ENCODE measurements at places on chromosomes 5 and 9. TPM values are rescaled to one million over a fixed set of nuclear protein-coding genes. Genes with fewer than 3 reads are reported as not detected.
A peak's percentile ranks its signal among the peaks of the same experiment; 100 is the strongest.

KCNN2 gene
- total RNA-seq: not detected

CTNND2 gene
- not detected for total RNA-seq

TICAM2 gene
- total RNA-seq: 2.0 TPM

PCDHGB2 gene
- 0.10 TPM for total RNA-seq

UGT3A2 gene
- total RNA-seq: not detected

TEX48 gene
- total RNA-seq: 0.57 TPM

TLR4 gene
- total RNA-seq: not detected

DNA sequence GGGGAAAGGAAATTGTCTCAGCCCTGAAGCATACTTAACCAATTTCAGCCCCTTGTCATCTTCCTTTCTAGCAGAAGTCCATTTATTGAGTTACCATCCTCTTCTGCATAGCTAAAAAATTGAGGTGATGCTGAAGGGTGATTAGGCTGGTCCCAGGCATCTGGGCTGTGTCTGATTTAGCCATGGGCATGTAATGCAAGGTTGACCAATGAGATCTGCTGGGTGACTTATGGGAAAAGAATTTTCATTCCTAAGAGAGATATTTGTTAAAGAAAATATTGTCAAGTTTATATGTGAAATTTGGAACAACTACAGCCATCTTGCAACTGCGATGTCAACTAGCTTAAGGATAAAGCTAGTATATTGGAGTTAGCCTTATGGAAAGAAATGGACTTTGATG, 5.1 kb downstream of the ITGA2 start:
- DNase-seq: no peak
- H3K4me3 ChIP-seq: no peak overlapping the region
- no peaks in the 10 kb centered on the region for H3K36me3 ChIP-seq
- peaks cover 10% of the 10 kb centered on the region for H3K4me1 ChIP-seq
- H3K27ac ChIP-seq: no peak overlapping the region

- no peak overlapping the region for H3K4me3 ChIP-seq
- H3K27ac ChIP-seq: no peak overlapping the region
- no peaks in the 10 kb centered on the region for H3K4me1 ChIP-seq
- no peak for DNase-seq
Observed at GRCh38 chr5:147360816-147361215, 126.0 kb downstream of the STK32A start.

GRCh38 chr9:95649801-95650213, 133.0 kb upstream of the PTCH1 start:
- no peaks in the 10 kb centered on the region for H3K27me3 ChIP-seq
- no peaks in the 10 kb centered on the region for H3K36me3 ChIP-seq
- DNase-seq: no peak
- no peak overlapping the region for H3K27ac ChIP-seq

GRCh38 chr5:17157916-17158529, 59.4 kb upstream of the BASP1 start:
- no peaks in the 10 kb centered on the region for H3K36me3 ChIP-seq
- H3K27ac ChIP-seq: no peak overlapping the region
- peaks cover 4% of the 10 kb centered on the region for H3K27me3 ChIP-seq
- no peak overlapping the region for H3K4me3 ChIP-seq
- H3K4me1 ChIP-seq: no peaks in the 10 kb centered on the region

- H3K36me3 ChIP-seq: peaks cover 5% of the 10 kb centered on the region
- H3K4me3 ChIP-seq: no peak overlapping the region
- no peaks in the 10 kb centered on the region for H3K27me3 ChIP-seq
Observed at GRCh38 chr9:136839229-136840139, 2.8 kb upstream of the AJM1 start.

DNA sequence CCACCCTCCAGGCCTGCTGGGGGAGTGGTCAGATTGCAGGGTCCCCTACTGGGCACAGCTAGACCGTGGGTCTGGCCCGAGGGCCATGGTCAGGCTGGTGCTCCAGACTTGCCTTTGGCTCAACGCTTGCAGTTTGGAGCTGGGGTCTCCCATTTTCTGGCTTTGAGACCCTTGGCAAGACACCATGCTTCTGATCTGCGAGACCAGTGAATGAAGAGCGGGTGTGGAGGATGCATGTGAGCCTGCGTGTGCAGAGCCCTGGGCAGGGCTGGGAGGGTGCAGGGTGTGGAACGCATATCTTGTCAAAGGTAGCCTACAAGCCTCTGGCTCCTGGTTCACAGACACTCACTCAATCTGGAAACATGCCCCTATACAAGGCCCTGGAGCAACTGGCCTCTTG, 6.1 kb upstream of the MRNIP start:
- no peak for DNase-seq
- no peaks in the 10 kb centered on the region for H3K27me3 ChIP-seq
- H3K4me1 ChIP-seq: peaks cover 7% of the 10 kb centered on the region
- H3K27ac ChIP-seq: no peak overlapping the region

- peaks cover 1% of the 10 kb centered on the region for H3K27me3 ChIP-seq
- H3K36me3 ChIP-seq: no peaks in the 10 kb centered on the region
- no peak overlapping the region for H3K4me3 ChIP-seq
- no peak for DNase-seq
Observed at GRCh38 chr5:160905285-160905684, 53.3 kb upstream of the ATP10B start.

DNA sequence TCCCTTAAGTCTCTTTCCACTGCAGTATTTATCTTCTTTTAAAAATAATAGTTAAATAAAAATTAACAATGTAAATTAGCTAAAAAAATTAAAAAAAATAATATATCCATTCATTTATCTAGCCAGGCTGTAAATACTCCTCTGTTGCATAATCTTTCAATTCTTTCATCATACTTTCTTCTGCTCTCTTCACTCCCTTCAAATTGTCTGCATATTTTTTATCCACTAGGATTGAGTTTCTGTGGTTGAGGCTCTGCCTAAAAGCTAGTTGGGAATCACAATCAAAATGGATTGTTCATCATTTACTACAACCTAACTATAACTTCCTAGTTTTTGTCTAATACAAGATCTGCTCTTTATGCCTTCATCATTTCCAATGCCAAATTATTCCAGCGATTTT, 182.2 kb downstream of the PDE4D start:
- no peaks in the 10 kb centered on the region for H3K36me3 ChIP-seq
- H3K4me3 ChIP-seq: no peak overlapping the region
- DNase-seq: no peak
- peaks cover 3% of the 10 kb centered on the region for H3K27me3 ChIP-seq
- H3K4me1 ChIP-seq: no peaks in the 10 kb centered on the region
- H3K27ac ChIP-seq: no peak overlapping the region

DNA sequence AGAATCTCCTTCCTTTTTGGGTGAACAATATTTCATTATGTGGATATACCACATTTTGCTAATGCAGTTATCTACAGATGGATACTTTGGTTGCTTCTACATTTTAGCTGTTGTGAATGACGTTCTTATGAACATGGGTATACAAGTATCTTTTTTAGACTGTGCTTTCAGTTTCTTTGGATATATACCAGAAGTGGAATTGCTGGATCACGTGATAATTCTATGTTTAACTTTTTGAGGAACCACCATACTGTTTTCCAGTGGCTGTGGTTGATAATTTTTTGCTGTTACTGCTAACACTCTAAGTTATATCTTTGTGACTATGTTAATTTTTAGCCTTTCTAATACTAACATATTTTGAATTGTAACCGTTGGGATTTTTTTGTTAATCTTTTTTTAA, 12.5 kb downstream of the WDR70 start:
- H3K4me3 ChIP-seq: no peak overlapping the region
- no peaks in the 10 kb centered on the region for H3K27me3 ChIP-seq
- no peak overlapping the region for H3K27ac ChIP-seq
- peaks cover 26% of the 10 kb centered on the region for H3K36me3 ChIP-seq
- no peaks in the 10 kb centered on the region for H3K4me1 ChIP-seq
- DNase-seq: no peak

DNA sequence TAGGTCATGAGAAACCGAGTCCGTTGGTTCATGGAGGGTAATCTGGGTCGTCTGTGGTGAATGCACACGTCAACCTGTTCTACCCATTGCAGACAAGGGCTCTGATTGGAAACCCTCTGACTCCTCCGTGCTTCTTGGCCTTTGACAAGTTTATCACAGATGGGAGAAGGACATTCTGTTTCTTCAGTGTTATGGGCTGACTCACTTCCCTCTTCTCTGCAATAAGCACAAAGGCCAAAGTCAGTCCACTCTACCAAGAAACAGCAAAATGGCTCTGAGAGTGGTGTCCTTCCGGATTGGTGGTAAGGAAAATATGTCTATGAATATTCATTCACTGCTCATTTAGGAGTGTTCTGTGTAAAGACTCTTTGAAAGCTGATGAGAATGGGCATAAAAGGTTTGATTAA, 89.3 kb downstream of the FEM1C start:
- peaks cover 6% of the 10 kb centered on the region for H3K27me3 ChIP-seq
- no peak for DNase-seq
- no peak overlapping the region for H3K4me3 ChIP-seq
- no peaks in the 10 kb centered on the region for H3K36me3 ChIP-seq
- H3K27ac ChIP-seq: no peak overlapping the region

GRCh38 chr5:112228667-112229066, 190.4 kb downstream of the EPB41L4A start:
- no peak for DNase-seq
- H3K27me3 ChIP-seq: no peaks in the 10 kb centered on the region
- H3K36me3 ChIP-seq: no peaks in the 10 kb centered on the region
- H3K4me3 ChIP-seq: no peak overlapping the region

GRCh38 chr9:92720209-92720765, 44.3 kb downstream of the BICD2 start:
- no peak overlapping the region for H3K4me3 ChIP-seq
- H3K4me1 ChIP-seq: peaks cover 2% of the 10 kb centered on the region
- H3K27me3 ChIP-seq: no peaks in the 10 kb centered on the region
- no peak overlapping the region for H3K27ac ChIP-seq
- no peak for DNase-seq

DNA sequence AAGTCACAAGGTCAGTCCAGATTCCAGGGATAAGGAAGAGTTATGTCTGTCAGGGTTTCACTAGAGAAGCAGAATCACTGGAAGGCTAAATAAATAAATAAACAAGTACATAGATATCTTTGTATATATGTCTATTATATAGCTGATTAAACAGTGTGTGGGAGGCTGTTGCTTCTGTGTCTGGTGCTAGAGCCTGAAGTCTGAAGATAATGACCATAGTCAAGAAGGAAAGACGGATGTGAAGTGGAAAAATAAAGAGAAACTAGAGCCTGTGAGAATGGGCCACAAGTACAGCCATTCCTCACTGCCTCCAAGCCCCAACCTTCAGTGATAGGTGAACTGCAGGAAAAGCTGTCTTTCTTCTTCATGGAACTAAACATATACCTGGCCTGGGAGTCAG, 4.1 kb upstream of the TMED7 start:
- DNase-seq: no peak
- H3K4me3 ChIP-seq: no peak overlapping the region
- no peak overlapping the region for H3K27ac ChIP-seq
- peaks cover 12% of the 10 kb centered on the region for H3K4me1 ChIP-seq
- no peaks in the 10 kb centered on the region for H3K36me3 ChIP-seq

- no peaks in the 10 kb centered on the region for H3K27me3 ChIP-seq
- H3K36me3 ChIP-seq: no peaks in the 10 kb centered on the region
- H3K27ac ChIP-seq: no peak overlapping the region
- DNase-seq: no peak
- H3K4me3 ChIP-seq: no peak overlapping the region
Observed at GRCh38 chr5:149857499-149857898, 87.1 kb downstream of the PDE6A start.

DNA sequence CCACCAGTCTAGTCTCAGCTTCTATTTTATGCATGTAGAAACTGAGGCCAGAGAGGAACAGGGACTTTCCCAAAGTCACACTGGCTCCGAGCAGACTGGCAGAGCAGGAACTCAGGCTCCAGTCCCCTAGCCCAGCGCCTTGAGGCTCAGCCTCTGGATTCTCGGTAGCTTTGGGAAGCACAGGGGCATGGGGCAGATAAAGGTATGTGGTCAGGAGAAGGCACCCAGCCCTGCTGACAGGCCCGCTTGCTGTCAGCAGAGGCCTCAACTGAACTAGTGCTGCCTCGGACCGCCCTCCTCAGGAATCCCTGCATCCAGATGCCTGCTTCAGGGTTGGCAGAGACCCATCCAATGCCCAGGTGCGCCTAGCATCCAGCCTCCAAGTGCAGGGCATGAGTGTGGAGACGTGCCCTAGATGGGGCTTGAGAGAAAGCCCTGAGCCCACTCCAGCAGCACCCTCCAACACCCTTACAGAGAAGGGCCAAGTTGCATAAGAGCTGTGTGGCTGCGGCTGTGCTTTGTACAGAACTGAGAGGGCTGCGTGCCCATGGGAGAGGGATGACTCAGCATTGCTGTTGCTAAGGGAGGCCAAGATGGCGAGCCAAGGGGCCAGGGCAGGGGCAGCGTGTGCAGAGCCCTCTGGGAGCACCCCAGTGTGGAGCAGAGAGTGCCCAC, 168.6 kb downstream of the MACROH2A1 start:
- peak; percentile 20 for DNase-seq
- H3K27ac ChIP-seq: no peak overlapping the region
- H3K36me3 ChIP-seq: no peaks in the 10 kb centered on the region
- H3K27me3 ChIP-seq: peaks cover 1% of the 10 kb centered on the region
- no peaks in the 10 kb centered on the region for H3K4me1 ChIP-seq
- H3K4me3 ChIP-seq: no peak overlapping the region

DNA sequence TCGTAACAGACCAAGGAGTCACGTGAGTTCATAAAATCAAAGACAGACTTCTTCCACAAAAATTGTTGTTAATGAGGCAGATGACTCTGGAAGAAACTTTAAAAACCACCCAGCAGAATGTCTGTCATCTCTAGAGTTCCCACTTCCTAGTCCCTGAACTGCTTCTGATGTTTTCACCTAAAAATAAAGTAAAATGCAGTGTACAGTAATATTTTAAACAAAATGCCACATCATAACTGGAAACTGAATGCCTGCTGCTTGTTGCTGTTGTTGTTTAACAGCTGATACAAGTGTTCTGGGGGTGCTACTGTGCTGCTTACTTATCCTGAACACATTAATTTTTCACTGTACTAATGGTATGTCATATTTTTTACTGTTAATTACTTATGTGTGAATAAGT, 577.2 kb downstream of the MTRR start:
- DNase-seq: no peak
- no peaks in the 10 kb centered on the region for H3K36me3 ChIP-seq
- H3K4me3 ChIP-seq: no peak overlapping the region
- H3K27me3 ChIP-seq: no peaks in the 10 kb centered on the region
- no peak overlapping the region for H3K27ac ChIP-seq

DNA sequence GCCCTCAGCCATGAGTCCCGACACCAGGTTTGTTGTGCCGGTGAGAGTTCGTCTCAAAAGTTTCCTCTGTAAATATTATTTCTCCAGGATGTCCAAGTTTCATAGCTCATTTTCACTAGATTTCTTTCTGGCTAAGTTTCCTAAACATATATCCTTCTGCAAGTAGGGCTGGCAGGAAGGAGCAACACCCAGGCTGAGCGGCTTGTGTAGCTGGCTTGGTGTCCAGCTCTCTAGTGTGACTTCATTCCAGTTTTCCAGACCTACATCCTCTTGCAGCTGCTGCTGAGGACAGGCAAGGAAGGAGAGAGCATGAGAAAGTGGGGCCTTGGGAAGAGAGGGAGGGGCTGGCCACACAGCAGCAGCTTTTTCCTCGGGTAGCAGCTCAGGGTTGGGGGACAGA, 80.3 kb downstream of the FGF1 start:
- no peaks in the 10 kb centered on the region for H3K36me3 ChIP-seq
- H3K27ac ChIP-seq: no peak overlapping the region
- no peak overlapping the region for H3K4me3 ChIP-seq
- peaks cover 10% of the 10 kb centered on the region for H3K27me3 ChIP-seq

GRCh38 chr5:83151821-83152220, 74.5 kb downstream of the XRCC4 start:
- peaks cover 3% of the 10 kb centered on the region for H3K4me1 ChIP-seq
- no peaks in the 10 kb centered on the region for H3K27me3 ChIP-seq
- H3K4me3 ChIP-seq: no peak overlapping the region
- no peak for DNase-seq
- peaks cover 5% of the 10 kb centered on the region for H3K36me3 ChIP-seq

GRCh38 chr9:78745331-78745730, 448.4 kb downstream of the PSAT1 start:
- H3K4me3 ChIP-seq: no peak overlapping the region
- H3K36me3 ChIP-seq: no peaks in the 10 kb centered on the region
- no peaks in the 10 kb centered on the region for H3K27me3 ChIP-seq
- no peak overlapping the region for H3K27ac ChIP-seq
- H3K4me1 ChIP-seq: no peaks in the 10 kb centered on the region

Data from activated CD4-positive, alpha-beta memory T cell treated with anti-CD3 and anti-CD28 coated beads for 36 hours (primary cell).